ENCODE measurements at places on chromosomes 4 and X. TPM values are rescaled to one million over a fixed set of nuclear protein-coding genes. Genes with fewer than 3 reads are reported as not detected.

The TMPRSS11F gene
- 0.12 TPM for polyA plus RNA-seq

The DTHD1 gene
- polyA plus RNA-seq = not detected

The SH3D19 gene
- polyA plus RNA-seq = 30.8 TPM

The STARD8 gene
- 13.8 TPM for polyA plus RNA-seq

The MAGIX gene
- 1.7 TPM for polyA plus RNA-seq

The LRCH2 gene
- 4.1 TPM for polyA plus RNA-seq

The SPIN3 gene
- polyA plus RNA-seq = 11.6 TPM

The CTAG1A gene
- polyA plus RNA-seq = not detected

The ZNF182 gene
- 6.4 TPM for polyA plus RNA-seq

The CDKL5 gene
- 6.5 TPM for polyA plus RNA-seq

DNA sequence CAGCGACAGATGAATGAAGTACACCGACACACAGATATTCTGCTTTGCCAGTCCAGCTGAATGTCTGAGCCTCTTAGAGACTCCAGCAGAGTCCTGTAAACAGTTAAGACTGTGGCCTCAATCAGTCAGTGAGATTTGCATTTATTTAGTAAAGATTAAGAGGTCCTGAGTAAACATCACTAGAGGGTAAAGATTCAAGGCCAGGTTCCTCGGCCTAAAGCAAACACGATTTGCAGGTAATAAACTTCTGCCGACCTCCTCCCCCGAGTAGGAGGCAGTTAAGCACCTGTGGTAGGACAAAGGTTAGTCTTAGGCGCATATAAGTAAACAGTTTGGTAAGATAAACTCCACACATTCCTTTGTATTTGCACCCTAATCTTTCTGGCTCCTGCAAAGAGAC, 99.6 kb downstream of the CFAP47 start:
- DNase-seq = no peak

- no peak for DNase-seq
Observed at GRCh38 chr4:36197501-36197900, 46.8 kb downstream of the ARAP2 start.

DNA sequence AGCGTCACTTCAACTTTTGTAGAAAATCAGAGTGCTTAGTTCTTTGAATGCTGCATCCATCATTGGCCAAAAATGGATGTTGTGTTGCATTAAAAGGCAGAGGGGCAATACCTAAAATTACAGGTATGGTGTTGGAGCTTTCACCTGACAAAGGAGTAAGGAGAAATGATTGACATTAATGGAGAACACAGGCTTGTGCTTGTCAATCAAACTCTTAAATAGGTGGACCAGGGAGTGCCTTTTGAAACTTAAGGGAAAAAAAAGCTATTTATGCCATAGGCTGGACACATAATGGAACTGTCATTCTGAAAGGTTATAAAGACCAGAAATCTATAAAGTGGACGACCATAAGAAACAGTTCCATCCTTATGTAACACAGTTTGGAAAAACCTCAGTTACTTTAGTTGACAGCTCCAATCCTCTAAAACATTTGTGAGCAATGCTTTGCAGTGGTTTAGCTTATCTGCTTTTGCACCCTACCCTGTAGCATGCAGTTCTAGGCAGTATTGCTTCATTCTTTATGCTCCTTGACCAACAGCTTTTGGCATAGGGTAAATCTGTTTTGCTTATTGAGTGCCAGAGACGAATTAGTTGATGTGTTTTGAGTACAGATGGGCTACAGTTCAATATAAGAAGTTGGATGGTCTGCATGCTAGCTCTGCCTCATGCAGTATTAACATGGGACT, 2.4 kb downstream of the HADH start:
- no peak for DNase-seq

DNA sequence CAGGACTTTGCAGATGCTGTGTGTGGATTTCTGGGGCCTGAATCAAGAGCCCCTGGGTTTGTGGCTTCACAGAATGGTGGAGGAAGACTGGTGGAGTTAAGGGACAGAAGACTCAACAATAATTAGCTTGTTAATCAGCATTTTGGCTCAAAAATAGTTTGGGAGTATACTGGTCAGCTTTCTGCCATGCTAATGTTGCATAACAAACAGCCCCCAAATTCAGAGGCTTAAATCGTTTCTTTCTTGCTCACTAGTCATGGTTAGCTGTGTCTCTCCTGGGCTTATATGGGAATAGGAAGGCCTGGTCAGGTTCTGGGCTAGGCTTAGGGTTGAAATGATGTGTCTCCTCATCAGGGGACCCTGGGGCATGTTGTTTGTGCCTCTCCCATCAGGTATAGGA, 24.4 kb downstream of the TBL1X start:
- no peak for DNase-seq

GRCh38 chr4:111641813-111642579, 503.3 kb upstream of the FAM241A start:
- DNase-seq = peak; percentile 77

- no peak for DNase-seq
Observed at GRCh38 chr4:33941854-33942253, 2302.5 kb downstream of the ARAP2 start.

DNA sequence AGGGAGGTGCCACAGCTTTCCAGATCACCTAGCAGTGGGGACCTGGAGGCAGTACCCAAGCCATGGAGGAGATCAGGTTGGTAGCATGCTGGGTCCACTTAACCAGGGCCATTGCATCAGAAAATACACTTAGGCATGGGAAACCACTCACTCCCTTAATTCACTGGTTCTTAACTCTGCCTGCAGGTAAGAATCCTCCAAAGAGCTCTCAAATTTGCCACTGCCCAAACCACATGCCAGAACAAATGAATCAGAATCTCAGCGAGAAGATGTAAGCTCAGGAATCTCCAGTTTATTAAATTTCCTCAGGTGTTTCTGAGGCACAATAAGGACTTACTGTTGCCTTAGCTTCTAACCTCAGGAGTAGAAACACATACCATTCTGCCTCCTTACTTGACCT, 327.7 kb upstream of the RASGEF1B start:
- no peak for DNase-seq

GRCh38 chrX:155046811-155047528, 20.3 kb downstream of the FUNDC2 start:
- DNase-seq = no peak

- no peak for DNase-seq
Observed at GRCh38 chrX:28582511-28582910, 4.7 kb upstream of the IL1RAPL1 start.

- DNase-seq = no peak
Observed at GRCh38 chr4:80286451-80286850, 20.0 kb downstream of the FGF5 start.

DNA sequence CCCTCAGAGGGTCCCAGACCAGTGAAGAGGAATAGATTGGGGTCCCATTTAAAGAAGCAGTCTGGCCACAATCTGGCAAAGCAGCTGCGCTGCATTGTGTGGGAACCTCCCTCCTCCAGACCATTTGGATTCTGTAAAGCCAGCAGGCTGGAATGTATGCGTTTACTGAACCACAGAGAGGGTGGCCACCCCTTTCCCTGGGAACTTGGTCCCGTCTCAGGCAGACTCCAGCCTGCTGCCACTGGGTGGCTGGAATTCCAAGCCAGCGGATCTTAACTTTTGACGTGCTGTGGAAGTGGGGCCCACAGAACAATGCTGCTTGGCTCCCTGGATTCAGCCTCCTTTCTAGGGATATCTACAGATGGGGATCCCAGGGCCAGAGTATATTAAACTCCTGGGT, 307.2 kb downstream of the DACH2 start:
- no peak for DNase-seq

- DNase-seq = no peak
Observed at GRCh38 chr4:38328989-38329729, 334.8 kb upstream of the KLF3 start.

DNA sequence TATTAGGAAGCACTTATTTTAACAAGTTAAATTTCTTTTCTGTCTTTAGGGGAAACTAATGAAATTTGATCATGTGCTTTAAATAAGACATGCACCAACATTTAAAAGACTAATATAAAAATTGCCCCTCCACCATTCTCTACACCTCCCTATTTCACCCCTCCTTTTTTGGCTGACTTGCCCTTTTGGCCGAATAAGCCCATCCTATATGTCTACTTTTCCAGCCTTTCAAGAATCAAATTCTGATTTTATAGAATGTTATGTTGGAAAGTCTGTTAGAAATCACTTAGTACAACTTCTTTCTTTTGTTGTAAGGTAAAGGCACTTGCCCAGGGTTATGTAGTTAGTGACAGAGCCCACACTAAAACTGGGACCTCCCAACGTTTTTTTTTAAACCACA, 1.8 kb downstream of the CAPN6 start:
- DNase-seq = no peak

GRCh38 chr4:87067124-87067885, 132.5 kb downstream of the AFF1 start:
- no peak for DNase-seq

DNA sequence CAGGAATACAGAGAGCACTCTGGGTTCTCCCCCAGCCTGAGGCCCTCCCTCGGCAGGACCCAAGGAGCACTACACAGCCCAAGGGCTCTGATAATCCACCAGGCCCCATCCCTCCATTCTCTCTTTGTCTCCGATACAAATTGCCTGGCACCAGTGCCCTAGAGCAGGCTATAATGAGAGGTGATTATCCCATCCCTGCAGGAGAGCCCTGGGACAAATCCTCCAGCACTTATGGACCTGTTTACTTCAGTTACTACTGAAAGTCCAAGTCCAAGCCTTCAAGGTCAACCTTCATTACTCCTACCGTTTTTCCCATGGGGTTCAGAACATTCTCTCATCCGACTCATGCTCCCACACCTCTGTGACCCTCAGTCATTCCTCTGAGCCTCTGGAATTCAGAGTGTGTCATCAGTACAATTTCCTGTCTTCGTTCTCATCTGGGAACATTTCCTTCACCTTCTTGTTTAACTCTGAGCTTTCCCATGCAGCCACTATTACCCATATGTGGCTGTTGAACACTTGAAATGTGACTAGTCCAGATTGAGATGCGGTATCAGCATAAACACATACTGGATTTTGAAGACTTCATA, 299.0 kb downstream of the RAPGEF2 start:
- DNase-seq = no peak

DNA sequence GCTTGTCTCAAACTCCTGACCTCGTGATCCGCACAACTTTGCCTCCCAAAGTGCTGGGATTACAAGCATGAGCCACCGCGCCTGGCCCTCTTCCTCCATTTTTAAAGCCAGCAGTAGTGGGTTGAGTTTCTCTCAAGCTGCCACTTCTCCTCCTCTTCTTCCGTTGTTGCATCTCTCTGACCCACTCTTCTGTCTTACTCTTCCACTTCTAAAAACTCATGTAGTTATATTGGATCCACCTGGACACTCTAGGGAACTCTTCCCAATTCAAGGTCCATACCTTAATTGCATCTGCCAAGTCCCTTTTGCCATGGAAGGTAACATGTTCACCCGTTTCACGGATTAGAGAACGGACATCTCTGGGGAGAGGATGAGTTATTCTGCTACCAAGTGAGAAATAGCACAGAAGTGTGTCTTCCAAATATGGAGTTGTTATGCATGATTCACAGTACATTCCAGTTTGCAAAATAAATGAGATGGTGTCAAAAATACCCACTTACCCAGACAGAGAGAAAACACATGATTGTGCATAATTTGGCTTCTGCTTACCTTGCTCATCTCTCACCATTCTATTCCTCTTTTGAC, 51.8 kb downstream of the GBA3 start:
- DNase-seq = no peak

GRCh38 chr4:113955948-113956347, 23.5 kb downstream of the ARSJ start:
- no peak for DNase-seq

DNA sequence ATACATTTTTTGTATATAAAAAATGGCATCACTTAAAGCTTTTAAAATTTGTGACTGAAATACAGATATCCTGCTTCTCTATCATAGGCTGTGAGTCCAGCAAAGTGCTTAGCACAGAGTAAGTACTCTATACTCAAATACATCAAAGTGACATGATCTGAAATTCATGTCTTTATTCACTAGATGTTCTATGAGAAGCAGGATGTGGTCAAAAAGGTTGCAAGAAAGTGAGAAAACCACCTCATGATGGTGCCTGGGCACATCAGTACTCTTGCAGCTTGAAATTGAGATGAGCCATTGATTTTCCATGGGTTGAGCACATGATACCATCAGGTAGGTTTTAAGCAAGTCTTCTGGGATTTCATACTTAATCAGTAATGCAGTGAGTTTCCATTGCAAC, 20.4 kb upstream of the SFRP2 start:
- DNase-seq = no peak

GRCh38 chr4:150668824-150669223, 86.9 kb downstream of the MAB21L2 start:
- no peak for DNase-seq

- no peak for DNase-seq
Observed at GRCh38 chr4:186642998-186643397, 80.7 kb downstream of the FAT1 start.

DNA sequence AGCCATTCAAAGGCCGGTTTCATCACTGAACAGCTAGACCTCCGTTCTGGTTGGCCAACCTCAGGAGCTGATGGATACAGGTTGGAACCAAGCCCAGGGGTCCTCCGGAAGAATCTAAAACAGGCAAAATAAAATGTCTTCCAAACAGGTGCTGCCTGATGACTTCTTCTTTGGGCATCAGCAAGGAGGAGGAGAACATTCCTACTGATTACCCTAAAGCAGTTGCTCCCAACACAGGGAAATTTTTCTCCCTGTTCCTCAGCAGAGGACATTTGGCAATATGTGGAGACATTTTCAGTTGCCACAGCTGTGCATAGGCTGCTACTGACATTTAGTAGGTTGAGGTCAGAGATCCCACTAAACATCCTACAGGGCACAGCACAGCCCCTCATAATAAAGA, 319.3 kb upstream of the PPARGC1A start:
- no peak for DNase-seq

DNA sequence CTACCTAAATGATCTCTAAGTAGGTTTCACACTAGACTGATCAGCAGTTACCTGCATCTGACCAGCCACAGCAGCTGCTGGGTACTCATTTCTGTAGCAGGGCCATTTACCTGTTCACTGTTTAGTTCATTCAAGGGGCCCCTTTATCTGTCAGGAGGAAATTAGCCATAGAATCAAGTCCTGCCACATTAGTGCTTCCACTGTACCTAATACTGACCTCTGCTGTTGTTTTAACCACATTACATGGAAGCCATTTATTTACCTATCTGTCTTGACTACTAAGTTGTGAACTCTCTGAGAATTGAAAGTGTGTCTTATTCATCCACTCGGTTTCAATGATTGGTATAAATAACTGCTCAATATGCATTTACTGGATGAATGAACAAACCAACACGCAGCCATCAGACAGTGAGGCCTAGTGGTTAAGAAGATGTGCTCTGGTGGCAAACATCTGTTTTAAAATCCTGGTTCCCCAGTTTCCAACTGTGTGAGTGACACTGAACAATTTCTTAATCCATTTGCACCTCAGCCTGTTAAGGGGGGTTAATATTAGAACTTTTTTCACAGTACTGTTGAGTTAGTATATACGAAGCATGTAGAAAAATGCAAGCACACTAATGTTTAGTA, 30.0 kb upstream of the ANXA5 start:
- peak; percentile 56 for DNase-seq

DNA sequence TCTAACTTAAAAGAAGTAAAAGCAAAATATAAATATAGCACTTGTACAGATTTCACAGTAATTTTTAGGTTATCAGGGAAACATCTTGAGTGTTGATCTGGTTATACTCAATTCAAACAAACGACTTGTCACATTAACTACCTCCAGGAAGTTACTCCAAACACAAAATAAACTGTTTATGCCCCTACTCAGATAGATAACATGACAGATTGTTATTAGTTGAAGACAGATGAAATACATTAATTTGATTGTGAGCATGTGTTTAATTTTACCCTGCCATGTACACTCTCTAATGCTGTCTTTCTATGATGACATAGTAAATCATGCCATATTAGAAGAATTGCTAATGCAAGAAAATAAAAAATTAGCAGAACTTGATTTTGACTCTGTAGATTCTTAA, 88.0 kb downstream of the RAB28 start:
- DNase-seq = no peak

- DNase-seq = no peak
Observed at GRCh38 chrX:19072372-19072771, 49.9 kb downstream of the ADGRG2 start.

Measured in muscle of arm (tissue), 14 donors.